ENCODE measurements at places on chromosomes 11 and 22.

GRCh38 chr22:48936391-48936790, 891.3 kb downstream of the BRD1 start:
- DNase-seq = no peak

DNA sequence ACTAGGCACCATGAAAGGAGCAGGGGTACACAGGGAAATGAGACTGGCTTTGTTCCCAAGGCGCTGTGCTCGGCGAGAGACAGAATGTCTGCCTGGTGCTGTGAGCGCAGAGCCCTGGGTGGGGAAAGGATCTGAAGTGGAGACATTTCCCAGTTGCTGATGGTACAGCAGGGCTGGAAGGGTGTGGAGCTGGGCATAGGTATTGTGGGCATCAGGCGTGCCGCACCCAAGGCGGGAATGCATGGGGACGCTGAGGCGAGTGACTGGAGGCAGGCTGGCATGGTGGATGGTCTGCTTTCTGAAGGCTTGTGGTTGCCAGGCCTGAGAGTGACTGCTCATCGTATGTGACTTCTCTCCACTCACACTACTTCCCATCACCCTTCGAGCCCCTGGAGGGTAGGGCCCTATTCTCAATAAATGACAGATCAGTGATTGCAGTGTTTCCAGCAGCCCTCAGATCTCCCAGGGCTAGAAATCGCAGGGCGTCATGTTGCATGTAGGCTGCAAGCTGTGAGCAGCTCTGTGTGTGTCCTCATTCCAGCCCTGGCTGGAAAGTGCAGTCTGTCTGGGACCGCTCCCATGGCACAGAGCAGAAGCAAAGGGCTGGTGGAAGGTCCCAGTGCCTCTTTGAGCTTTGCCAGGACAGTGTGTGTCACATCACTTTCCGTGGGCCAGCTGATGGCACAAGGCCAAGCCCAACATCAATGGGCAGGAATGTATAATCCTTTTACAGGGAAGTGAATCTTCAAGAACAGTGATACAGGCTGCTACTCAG, 67.7 kb downstream of the TBC1D22A start:
- no peak for DNase-seq

DNA sequence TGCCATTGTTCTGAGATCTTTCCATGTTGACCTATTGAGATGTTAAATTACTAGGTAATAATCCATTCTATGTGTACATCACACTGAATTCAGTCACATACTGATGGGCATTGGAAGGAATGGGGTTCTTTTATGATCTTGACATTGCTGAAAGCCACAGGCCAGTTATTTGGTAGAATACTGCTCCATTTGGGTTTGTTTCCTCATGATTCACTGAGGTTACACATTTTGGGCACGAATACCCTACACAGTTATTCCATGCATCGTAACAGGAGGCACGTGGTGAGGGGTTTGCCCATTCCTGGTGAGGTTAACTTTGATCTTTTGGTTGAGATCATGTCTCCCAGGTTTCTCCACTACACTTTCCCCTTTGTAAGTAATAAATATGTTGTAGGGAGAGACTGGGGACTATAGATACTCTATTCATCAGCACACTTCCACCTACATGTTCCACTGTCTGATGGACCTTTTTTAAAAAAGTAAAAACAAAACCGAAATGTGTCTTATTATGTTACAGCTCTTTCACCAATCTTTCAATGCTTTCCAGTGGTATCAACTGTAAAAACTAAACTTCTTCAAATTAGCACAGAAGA, 12.0 kb upstream of the FOLR1 start:
- DNase-seq = no peak

DNA sequence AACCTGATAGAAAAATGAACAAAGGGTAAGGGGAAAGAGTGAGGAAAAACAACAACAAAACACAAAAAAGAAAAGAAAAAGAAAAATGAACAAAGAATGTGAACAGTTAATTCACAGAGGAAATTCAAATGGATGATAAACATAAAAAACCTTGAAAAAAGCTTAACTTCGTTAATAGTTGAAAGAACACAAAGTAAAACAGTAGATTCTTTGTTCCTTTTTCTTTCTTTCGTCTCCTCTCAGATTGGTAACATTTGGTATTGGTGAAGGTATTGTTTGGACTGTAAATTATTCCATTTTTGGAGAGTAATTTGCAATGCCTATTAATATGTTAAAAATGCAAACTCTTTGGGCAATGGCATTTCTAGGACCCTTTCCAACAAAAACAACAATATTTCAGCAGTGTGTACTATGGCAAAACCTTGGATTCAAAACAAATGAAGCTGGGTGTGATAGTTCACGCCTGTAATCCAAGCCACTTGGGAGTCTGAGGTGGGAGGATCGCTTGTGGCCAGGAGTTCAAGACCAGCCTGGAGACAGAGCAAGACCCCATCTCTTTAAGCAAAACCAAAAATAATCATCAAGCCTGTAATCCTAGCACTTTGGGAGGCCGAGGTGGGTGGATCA, 3.3 kb upstream of the BACE1 start:
- DNase-seq = no peak

DNA sequence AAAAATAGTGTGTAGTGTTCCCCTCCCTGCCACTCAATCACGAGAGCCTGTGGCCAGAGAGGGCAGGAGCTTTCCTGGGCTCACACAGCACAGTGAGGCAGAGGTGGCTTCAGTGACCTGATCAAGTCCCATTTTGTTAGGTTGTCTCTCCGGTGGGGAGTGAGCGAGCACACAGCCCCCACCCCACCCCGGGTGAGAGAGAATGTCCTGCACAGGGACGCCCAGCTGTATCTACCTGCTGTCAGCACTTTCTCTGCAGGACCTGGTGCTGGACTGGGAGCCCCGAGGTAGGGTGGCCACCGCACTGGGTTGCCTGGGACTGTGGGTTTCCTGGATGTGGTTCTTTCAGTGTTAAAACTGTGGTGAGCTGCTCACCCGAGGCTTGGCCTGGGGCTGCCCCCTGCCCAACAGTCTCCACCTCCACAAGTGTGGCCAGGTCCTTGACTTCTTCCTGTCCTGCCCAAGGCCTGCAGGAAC, 6.1 kb downstream of the CAPN5 start:
- DNase-seq = no peak

DNA sequence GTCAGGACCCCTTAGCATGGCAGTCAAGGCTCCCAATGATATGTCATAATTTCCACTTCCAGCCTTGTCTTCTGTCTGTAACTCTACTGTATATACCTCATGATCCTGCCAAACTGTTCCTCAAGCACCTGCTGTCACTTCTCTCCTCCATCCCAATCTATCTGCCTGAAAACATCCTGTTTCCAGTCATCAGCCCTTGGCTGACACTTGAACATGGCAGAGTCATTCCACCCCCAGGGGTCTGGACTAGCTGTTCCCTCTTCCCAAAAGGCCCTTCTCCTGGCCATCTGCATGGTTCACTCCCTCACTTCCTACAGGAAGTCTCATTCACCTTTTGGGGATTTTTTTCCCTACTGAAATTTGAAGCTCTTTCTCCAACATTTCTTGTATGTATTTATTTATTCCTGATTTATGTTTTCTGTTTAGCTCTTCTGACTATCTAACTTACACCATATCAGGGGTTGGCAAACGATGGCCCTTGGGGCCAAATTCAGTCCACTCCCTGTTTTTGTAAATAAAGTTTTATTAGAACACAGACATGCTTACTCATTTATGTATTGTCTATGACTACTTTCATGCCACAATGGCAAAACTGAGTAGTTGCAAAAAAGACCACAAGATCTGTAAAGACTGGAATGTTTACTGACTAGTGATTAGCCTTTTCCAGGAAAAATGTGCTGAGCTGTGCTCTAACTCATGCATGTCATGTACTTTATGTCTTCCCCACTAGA, 278.4 kb downstream of the KIRREL3 start:
- DNase-seq = no peak

DNA sequence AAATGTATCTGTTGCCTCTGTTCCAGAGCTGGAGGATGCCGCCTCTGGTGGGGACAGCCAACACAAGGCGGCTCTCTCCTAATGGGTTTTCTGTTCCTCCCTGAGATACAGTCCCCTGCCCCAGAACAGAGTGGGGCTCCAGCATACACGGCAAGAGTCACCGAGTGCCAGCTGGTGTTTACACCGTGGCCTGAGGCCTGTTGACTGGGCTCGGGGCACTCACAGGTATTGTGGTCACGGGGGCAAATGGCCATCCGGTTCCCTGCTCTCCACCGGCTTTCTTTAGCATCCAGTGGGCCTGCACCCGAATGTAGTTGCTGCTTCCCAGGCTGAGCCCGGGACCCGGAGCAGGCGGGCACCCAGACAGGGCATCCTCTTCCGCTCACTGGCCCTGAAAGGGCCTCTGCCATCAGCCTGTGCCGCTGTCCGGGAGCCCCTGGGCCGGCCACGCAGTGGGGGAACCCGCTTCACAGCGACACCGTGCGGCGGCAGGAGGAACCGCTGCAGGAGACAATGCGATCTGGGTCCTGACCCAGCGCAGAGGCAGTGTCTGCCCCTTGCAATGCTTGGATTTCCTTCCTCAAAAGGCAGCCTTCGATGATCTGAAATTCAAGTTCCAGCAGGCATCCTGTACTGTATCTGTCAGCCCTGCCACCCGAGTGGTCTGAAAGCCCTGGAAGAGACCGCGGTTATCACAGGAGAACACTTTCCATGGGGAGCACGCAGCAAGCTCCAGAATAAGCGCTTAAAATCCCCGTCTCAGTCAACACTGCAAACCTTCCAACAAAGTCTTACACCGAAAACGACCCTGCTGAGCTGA, 859 bp upstream of the KRTAP5-5 start:
- DNase-seq = peak; percentile 55

- no peak for DNase-seq
Measured at GRCh38 chr11:3218483-3219280, at the start of gene MRGPRG. TSS of gene MRGPRG (minus strand) at chr11:3218813. CDS start at chr11:3218813, 0 bp downstream.

DNA sequence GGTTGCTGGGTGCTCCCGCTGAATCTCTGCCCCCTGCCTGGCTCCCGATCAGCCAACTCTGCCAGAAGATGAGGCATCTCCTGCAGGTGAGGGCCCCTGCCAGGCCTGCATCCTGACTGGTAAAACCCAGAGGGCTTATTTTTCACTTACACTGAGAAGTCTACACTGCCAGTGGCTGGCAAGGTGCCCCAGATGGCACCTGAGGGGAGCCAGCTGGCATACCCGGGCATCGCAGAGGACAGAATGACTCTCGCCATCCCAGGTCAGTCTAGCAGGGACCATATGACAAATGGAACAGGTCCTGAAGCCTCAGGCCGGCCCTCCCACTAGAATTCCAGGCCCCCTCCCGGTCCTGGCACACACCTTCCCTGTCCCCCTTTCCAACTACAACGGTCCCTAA, 30.9 kb downstream of the MACROD1 start:
- DNase-seq = no peak

All from activated CD4-positive, alpha-beta T cell treated with anti-CD3 and anti-CD28 coated beads for 4 hours (primary cell).